ENCODE measurements at places on chromosomes 6 and 20.

- DNase-seq: no peak
Observed at GRCh38 chr6:130371921-130372420, 6.2 kb downstream of the TMEM200A start.

DNA sequence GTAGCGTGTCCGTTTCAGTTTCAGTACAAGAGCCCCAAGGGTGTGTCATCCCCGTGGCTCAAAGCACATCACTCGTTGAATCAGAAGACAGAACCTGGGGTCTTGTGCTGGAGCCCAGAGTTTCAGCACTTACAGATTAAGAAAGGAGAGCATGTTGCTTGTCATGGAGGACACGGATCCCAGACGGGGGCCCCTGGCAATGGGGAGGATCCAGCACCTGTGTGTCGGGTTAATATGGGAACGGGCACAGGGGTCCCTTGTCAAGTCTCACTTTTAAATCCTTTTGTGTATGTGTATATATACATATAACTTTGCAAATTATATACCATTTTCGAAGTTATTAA is 23.4 kb downstream of the THBS2 start:
- no peak for DNase-seq

DNA sequence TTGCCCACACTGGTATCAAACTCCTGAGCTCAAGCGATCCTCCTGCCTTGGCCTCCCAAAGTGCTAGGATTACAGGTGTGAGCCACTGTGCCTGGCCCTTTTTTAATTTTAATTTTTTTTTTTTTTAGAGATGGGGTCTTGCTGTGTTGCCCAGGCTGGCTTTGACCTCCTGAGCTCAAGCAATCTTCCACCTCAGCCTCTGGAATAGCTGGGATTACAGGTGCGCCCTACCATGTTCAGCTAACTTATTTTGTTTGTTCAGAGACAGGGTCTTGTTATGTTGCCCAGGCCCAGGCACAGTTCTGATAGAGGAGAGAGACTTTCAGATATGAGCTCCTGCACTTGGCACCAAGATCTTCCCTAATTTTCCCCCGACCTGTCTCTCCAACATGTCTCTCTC is 8.1 kb downstream of the PSORS1C2 start:
- DNase-seq: no peak

DNA sequence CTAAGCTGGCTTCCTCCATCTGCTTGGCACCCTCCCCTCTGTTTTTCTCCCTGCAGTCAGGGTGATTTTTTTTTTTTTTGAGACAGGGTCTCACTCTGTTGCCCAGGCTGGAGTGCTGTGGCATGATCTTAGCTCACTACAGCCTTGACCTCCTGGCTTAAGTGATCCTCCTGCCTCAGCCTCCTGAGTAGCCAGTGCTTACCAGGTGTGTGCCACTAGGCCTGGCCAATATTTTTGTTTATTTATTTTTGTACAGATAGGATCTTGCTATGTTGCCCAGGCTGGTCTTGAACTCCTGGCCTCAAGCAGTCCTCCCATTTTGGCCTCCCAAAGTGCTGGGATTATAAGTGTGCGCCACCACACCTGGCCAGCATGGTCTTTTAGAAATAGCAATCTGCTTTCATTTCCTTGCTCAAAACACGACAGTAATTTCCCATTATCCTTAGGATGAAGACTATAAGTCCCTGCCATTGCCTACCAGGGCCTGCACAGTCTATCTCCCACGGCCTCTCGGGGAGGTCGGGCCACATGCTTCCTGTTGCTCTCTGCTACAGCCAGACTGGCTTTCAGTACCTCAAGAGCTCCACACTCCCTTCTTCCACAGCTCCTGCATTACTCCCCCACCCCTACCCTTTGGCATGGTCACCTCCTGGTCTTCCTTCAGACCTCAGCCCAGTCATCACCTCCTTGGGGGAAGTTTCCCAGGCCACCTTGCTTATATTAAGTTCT is 11.1 kb upstream of the CD164 start:
- DNase-seq: no peak

DNA sequence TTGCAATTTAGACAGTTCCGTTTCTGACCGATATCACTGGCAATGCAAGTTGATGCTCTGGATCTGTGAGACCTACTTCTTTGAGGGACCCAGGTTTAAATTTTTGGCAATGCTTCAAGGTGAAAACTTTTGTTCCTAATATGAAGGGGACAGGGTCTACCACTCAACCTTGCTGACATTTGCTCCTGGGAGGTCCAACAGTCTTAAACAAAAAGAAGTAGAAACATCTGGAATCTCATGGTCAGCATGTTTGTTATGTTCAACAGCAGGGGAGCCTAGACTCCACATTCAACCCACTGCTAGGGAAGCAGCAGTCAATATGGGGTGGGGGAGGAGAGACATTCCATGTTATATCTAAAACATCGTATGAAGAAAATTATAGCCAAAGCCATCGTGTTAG is 196.4 kb downstream of the SIM1 start:
- DNase-seq: no peak

DNA sequence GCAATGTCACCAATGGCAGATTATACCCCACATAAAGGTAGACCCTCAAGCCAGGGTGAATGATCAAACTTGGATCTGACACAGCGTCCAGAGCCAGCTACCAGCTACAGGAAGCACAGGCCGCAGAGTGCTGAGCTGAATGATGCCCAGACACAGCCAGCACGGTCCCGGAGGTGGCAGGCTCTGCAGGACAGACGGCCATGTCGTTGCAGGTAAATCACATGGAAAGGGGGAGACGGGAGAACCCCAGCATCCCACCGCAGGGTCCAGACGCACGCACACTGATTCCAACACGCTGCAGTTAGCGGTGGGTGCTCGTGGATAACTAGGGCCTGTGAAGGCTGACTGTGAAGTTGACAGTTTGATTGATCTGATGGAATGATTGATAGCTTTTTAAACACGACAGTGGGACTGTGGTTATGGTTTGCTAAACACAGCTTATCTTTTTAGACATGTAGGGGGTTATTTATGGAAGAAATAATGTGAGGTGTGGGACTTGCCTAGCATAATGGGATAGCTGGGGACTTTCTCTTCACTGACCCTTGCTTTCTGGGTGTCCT is 228.5 kb downstream of the ERMARD start:
- DNase-seq: no peak

GRCh38 chr20:31670371-31671228 is 32.9 kb downstream of the COX4I2 start:
- no peak for DNase-seq

- no peak for DNase-seq
Observed at GRCh38 chr6:130932438-130932837, 105.2 kb downstream of the SMLR1 start.

DNA sequence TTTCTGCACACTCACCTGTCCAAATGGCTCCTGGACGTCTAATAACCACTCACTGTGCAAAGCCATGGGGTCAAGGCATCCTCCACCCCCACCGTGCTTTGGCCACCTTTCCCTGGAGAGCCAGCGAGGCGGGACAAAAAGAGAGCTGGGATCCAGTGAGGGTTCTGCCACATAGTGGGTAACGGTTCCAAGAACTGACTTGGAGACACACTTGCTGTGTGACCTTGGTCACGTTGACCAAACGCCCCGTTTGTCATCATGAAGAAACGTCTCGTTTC is 287.2 kb downstream of the TFAP2C start:
- DNase-seq: no peak

GRCh38 chr20:12748359-12748994 is 260.3 kb upstream of the SPTLC3 start:
- no peak for DNase-seq

DNA sequence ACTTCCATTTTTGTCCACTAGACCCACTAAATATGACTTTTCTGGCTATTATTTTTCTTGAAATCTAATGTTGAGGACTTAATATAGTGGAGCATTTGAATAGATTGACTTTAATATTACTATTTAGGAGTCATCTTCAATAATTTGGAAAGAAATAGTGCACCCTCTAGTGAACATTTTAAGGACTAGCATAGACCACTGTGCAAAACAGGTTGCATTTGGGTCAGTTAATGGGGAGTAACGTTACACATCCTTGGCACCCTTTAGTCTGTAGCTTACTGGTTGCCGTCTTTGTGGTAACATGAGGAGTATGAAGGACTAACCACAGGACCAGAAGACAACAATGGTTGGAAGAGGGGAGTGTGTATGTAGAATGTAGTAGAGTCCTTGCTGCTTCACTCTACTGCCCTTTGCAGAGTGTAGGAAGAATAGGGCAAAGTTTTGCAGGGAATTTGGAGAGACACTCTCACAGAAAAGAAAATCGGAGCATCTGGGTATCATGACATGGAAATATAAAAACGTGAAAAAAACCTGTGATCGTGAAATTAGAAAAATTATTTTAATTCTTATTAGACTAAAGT is 25.2 kb downstream of the RFPL4B start:
- no peak for DNase-seq

DNA sequence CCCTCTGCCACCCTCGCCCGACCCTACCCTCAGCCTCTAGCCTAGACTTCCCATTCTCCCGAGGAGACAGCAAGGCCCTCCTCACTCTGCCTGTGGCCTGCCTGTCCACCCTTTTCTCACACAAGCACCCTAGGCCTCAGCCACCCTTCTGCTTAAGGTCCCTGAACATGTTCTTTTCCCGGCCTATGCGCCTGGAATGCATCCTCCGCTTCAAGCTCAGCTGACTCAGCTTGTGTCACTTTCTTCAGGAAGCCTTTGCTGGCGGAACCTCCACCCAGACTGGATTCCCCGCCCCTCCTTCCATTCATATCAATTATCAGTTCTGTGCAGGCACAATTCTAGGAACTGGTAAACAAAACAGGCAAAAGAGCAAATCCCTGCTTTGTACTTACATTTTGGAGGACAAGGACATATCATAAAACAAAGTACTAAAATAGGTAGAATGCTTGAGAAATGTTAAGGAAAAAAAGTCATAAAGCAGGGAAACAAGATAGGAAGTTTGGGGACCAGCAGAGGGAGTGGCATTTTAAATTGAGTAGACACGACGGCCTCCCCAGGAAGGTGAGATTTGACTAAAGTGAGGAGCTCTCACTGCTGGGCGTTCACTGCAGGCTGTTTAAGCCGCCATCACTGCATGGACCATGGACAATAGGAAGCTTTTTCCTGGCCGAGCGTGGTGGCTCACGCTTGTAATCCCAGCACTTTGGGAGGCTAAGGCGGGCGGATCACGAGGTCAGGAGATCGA is 17.9 kb upstream of the SNHG17 start:
- no peak for DNase-seq

DNA sequence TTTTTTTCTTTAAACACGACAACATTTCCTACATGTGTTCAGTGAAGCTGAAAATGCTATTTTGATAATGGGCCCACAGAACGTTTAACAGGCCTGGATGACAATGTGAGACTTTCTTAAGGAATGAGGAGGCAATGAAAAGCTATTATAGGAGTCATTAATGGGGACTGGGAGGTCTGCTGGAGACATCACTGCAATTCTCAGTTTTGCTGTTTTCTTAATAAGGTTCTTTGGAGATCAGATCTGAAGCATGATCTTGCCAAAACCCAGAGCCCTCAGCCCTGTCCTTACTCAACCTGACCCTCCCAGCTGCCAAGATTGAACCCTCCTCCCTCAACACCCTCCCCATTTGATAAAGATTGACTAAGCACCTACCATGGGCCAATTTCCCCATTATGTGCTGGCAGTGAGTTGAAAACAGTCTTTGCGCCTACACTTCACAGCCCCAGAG is 353.1 kb downstream of the MAFB start:
- DNase-seq: no peak

DNA sequence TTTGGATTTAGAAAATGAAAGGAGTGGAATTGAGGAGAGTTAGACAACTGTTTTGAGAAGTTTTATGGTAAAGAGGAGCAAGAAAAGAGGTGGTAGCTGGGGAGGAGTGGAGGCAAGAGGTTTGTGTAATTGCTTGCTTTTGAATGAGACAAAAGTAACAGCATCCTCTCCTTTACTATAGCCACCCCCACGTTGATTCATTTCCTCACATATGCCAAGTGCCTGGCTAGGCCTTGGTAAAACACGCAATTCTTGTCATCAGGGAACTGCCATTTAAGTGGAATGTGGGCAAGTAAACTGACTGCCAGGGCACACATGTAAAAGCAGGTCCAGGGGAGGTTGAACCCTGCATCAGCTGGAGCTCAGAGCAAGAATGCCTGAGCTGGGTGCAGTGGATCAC is 4.1 kb downstream of the MTRES1 start:
- DNase-seq: no peak

DNA sequence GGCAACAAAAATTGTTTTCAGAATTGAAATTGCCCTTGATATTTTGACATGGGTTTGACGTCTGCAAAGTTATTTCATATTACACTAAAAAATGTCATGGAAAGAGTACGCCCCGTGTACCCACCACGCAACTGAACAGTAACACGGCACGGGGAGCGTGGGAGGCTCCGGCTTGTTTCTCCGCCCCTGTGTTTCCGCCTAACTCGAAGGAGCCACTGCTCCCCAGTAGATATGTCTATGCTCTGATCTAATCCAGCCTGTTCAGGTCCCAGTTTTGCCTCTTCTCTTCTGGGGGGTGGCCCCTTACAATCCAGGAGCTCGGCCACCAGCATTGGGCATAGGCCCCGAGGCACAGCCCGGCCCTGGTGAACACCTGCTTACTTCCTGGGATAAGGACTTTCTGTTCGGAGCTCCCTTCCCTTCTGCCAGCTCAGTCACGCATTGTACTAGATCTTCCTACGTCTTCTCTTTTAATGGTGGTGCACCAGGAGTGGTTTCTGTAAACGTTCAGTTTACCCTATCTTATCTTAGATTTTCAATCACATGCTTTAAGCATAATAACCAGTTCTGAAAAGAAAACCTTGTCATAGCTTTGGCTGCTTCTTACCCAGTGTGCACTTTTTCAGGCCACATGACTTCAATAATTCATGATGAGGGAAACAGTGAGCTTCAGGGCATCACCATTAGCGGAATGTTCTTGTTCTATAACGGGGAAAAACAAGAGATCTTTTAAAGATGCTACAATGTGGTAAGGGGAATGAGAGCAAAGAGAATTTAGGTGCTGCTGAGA is 43.9 kb upstream of the EXOC2 start:
- no peak for DNase-seq

DNA sequence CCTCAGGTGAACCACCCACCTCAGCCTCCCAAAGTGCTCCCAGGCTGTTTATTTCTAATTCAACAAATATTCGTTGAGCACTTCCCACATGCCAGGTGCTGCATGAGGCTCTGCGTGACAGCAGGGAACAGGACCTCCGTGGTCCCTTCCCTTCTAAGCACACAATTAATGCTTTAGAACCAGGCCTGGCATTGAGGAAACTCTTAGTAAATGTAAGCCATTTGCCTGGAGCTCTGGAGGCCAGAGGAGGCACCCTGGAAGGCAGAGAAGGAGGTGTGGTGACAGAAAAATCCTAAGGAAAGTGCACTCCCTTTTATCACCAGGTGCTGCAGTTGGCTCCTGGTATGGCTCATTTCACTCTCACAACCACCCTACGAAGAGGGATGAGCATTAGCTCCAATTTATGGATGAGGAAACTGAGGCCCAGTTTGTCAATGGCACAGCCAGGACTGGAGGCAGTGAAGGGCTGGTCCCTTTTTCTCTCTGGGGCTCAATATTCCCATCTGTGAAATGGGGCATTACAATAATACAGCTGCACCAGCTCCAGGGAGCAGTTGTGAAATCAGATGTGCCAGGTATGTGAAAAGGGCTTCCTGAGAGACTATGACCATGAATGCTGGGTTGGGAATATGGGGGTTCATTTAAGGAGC is 8.1 kb upstream of the ID1 start:
- no peak for DNase-seq

All from activated T-cell treated with anti-CD3 and anti-CD28 coated beads for 1 hour (primary cell).